Omental fat pad (tissue), 4 donors: ENCODE measurements at places on chromosomes 4 and X.

- no peak for DNase-seq
Measured at GRCh38 chr4:109588176-109588575, 28.1 kb downstream of the MCUB start.

DNA sequence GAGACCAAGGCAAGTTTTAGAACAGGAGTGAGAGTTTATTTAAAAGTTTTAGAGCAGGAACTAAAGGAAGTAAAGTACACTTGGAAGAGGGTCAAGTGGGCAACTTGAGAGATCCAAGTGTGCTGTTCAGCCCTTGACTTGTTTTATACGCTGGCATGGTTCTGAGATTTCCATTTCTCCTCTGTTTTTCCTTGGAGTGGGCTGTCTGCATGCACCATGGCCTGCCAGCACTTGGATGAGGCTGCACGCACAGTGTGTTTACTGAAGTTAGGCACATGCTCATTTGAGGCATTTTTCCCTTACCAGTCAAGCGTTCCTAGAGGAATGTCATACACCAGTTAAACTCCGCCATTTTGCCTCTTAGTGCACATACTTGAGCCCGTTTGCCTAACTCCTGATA, 8.7 kb upstream of the ZNF674 start:
- no peak for DNase-seq

DNA sequence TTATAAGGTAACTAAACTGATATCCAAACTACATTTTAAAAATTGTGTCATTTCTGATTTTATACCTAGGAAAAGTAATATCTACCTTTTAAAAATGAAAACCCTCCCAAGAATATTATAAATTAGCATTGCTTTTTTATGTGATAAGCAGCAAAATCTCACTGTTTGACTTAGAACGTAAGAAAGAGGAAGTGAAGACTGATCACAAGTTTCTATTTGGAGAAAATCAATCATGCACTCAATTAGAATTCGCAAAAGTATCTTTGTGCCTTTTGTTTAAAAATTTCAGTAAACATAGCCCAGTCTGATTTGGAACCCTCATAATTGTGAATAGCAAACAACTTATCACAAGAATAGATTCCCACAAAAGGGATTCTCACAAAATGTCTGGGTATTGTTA, 142.7 kb downstream of the TENM3 start:
- no peak for DNase-seq

- no peak for DNase-seq
Measured at GRCh38 chr4:61795998-61796397, 595.9 kb downstream of the ADGRL3 start.

DNA sequence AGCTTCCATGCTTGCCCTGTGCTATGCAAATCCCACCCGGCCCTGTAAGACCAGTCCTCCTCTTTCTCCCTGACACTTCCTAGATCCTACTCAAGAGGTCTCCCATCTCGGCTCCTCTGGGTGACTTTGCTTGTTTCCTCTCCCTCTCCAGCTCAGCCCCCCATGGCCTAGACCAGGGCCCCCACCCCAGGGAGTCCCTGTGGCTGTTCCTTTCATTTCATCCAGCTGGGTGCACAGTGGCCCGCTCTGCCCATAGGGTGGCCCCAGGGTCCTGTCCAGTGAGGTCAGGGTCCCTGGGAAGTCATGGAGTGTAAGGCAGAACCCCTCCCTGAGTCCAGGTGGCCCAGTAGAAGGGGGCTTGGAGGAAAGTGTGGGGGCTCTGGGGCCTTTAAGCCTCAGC, 52.3 kb upstream of the NKX1-1 start:
- DNase-seq = no peak

- no peak for DNase-seq
Measured at GRCh38 chr4:182015893-182016292, 227.3 kb upstream of the TENM3 start.
